ENCODE measurements at places on chromosomes 6 and 20. TPM values are rescaled to one million over a fixed set of nuclear protein-coding genes. Genes with fewer than 3 reads are reported as not detected.
A peak's percentile ranks its signal among the peaks of the same experiment; 100 is the strongest.

GRCh38 chr6:115972679-115973078 is 88.0 kb downstream of the FRK start:
- no peak for DNase-seq
- H3K36me3 ChIP-seq = no peaks in the 10 kb centered on the region
- H3K4me3 ChIP-seq = no peak overlapping the region

GRCh38 chr6:121143476-121143875 is 190.8 kb downstream of the TBC1D32 start:
- H3K4me1 ChIP-seq = no peaks in the 10 kb centered on the region
- no peak overlapping the region for H3K4me3 ChIP-seq
- H3K27me3 ChIP-seq = no peaks in the 10 kb centered on the region
- DNase-seq = no peak

GRCh38 chr20:37344506-37345338 is 1.2 kb upstream of the SRC start:
- 0 out of 2 replicates have a peak, but pooled peaks cover 3% of the 10 kb centered on the region for H3K36me3 ChIP-seq

- no peak overlapping the region for H3K27ac ChIP-seq
- DNase-seq = no peak
- H3K36me3 ChIP-seq = no peaks in the 10 kb centered on the region
- peaks cover 35% of the 10 kb centered on the region for H3K4me1 ChIP-seq
- H3K27me3 ChIP-seq = peaks cover 6% of the 10 kb centered on the region
Measured at GRCh38 chr6:100228437-100228833, 234.4 kb upstream of the MCHR2 start.

- H3K27ac ChIP-seq = peak overlapping the region; percentile 64
- no peaks in the 10 kb centered on the region for H3K27me3 ChIP-seq
- DNase-seq = no peak
- no peak overlapping the region for H3K4me3 ChIP-seq
- no peaks in the 10 kb centered on the region for H3K36me3 ChIP-seq
Measured at GRCh38 chr20:51661609-51662178, 106.5 kb downstream of the ATP9A start.

NEU1 gene
- 44.8 TPM for total RNA-seq

MCCD1 gene
- not detected for total RNA-seq

BEND6 gene
- 1.5 TPM for total RNA-seq
